ENCODE measurements at places on chromosomes 1 and 21. TPM values are rescaled to one million over a fixed set of nuclear protein-coding genes. Genes with fewer than 3 reads are reported as not detected.

Gene ESRRG
- total RNA-seq, result not detected

DNA sequence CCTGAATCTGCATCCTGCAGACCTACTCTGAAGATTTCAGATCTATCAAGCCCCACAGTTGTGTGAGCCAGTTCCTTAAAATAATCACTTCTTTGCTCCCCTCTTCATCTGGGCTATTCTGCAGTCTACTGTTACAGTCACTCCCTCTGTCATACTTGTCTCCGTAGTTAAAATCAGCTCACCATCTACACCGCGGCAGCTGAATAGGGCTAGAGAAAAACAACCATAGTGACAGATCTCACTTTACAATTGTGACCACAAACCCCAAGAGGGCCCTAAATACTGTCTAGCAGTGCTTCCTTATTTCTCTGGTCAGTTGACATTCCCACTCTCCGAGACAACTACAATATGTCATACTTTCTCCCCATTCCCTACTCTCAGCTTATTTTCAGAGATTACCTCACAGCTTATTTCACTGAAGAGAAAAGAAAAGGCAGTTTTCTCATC is 12.9 kb downstream of the DESI2 start:
- DNase-seq, result peak; percentile 19
- H3K4me3 ChIP-seq, result no peak overlapping the region
- no peaks in the 10 kb centered on the region for H3K36me3 ChIP-seq

Gene ANGPTL1
- not detected for total RNA-seq

- no peaks in the 10 kb centered on the region for H3K4me1 ChIP-seq
- no peak overlapping the region for H3K4me3 ChIP-seq
Observed at GRCh38 chr1:182278144-182279054, 113.2 kb downstream of the GLUL start.

Gene MLLT11
- total RNA-seq, result 11.2 TPM

- peak; percentile 93 for DNase-seq
- H3K27me3 ChIP-seq, result no peaks in the 10 kb centered on the region
- peak within 1 kb of the TSS; percentile 99 for H3K27ac ChIP-seq
Observed at GRCh38 chr1:234610061-234610665, at the start of gene IRF2BP2. Gene IRF2BP2 (minus strand): TSS chr1:234610178. CDS start chr1:234609494, 684 bp downstream.

- H3K4me3 ChIP-seq, result no peak overlapping the region
- H3K36me3 ChIP-seq, result no peaks in the 10 kb centered on the region
- H3K27ac ChIP-seq, result no peak overlapping the region
- H3K4me1 ChIP-seq, result no peaks in the 10 kb centered on the region
- DNase-seq, result no peak
Observed at GRCh38 chr1:201085902-201086735, 26.1 kb downstream of the CACNA1S start.

DNA sequence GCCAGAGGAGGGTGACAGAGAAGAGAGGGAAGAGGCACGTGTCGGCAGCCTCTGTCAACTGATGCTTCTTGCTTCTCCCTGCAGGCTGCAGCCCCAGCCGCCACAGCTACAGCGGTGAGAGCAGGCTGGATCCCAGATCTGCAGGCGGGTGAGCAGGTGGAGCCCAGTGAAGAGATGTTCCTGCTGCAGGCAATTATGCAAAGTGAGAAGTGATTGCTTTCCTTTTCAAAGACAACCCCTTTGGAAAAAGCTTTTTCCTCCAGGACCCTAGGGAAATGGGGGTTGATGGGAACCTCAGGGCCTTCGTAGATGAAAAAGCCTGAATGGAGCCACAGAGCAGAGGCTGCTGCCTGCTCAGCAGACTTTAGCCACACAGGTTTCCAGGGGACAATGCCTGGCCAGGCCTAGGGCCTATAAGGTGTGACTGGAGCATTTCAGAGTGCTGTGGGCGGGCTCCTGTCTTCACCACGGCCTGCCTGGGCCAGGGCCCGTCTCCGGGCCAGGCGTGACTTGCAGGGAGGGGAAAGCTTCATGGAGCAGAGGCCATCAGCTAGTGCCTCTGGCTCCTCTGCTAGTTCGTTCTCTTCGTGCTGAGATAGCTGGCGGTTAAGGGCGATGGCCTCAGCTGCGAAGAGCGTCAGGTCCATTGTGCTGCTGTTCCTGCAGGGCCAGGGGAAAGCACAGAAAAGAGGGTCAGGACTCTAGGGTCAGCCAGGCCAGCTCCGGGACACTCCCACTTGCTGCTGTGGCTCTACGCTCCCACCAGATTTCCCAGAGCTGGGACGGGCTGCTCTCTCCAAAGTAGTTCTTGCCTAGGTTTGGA is 6.9 kb upstream of the KNCN start:
- peaks cover 31% of the 10 kb centered on the region for H3K36me3 ChIP-seq
- H3K27me3 ChIP-seq, result no peaks in the 10 kb centered on the region
- H3K4me1 ChIP-seq, result no peaks in the 10 kb centered on the region
- H3K27ac ChIP-seq, result no peak overlapping the region

- H3K27me3 ChIP-seq, result no peaks in the 10 kb centered on the region
- no peak overlapping the region for H3K27ac ChIP-seq
- DNase-seq, result no peak
Observed at GRCh38 chr1:45243476-45244343, 37.3 kb upstream of the ZSWIM5 start.

DNA sequence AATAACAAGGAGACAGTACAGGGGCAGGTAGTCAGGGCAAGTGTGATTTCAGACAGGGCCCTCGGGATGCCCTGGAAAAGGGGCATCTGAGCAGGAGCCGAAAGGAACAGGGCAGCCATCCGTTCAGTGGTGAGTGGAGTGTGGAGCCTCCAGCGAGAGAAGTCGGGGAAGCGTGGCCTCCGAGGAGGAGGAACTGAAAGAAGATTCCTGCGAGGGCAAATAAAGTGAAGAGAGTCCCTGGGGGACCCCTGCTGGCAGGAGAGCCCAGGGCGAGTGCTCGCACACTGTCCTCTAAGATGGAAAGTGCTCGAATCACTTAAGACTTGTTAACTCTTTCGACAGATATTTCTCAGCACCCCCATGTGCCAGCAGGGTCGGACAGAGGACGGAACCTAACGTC is 3.5 kb upstream of the UTS2 start:
- no peak overlapping the region for H3K4me3 ChIP-seq
- peaks cover 4% of the 10 kb centered on the region for H3K4me1 ChIP-seq
- H3K27ac ChIP-seq, result no peak overlapping the region
- DNase-seq, result no peak
- no peaks in the 10 kb centered on the region for H3K27me3 ChIP-seq
- no peaks in the 10 kb centered on the region for H3K36me3 ChIP-seq

Gene RIPPLY3
- not detected for total RNA-seq

- no peak overlapping the region for H3K27ac ChIP-seq
- H3K36me3 ChIP-seq, result no peaks in the 10 kb centered on the region
- no peak for DNase-seq
- H3K4me3 ChIP-seq, result no peak overlapping the region
- H3K27me3 ChIP-seq, result no peaks in the 10 kb centered on the region
Observed at GRCh38 chr1:89703469-89703868, 70.5 kb downstream of the LRRC8C start.

DNA sequence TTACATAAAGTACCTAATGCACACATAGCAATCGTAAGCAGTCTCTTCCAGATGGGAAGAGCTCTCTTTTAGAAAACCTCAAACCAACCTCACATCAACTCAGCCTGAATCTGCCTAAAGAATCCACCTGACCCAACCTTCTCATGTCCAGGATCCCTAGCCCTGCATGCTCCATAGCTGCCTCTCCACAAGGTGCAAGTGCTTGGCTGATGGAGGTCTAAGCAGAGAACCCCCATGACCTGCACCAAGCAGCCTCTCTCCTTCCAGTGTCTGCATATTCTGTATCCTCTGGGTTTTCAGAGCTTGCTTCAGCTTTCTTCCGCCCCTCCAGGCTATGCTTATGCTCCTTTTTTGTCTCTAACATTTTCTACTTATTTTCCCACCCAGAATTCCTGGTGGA is 2.5 kb downstream of the LY9 start:
- H3K4me3 ChIP-seq, result no peak overlapping the region
- H3K27me3 ChIP-seq, result no peaks in the 10 kb centered on the region
- peaks cover 19% of the 10 kb centered on the region for H3K36me3 ChIP-seq
- no peak for DNase-seq

Gene CELA3A
- total RNA-seq, result not detected

DNA sequence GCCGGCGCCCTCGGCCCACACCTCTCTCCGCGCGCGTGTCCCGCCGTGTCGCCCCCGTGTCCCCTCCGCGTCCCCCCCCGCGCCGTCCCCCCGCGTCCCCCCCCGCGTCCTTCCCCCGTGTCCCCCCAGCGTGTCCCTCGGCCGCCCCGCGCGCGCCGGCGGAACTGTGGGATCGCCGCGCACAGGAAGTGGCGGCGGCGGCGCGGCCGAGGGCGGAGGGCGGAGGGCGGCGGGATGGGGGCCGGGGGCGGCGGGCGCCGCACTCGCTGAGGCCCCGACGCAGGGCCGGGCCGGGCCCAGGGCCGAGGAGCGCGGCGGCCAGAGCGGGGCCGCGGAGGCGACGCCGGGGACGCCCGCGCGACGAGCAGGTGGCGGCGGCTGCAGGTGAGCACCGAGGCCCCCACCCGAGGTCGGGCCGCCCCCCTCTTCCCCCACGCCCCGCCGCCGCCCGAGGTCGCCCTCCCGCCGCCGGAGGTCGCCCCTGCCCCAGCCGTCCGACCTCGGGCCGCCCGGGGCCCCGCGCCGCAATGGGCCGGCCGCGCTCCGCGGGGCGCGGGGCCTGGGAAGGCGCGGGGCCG is at the start of gene AGPAT3:
AGPAT3 (plus strand) TSS at position 262 of the 578 bp plus-strand sequence. CDS start 94,459 bp downstream, outside the sequence.
- peak within 1 kb of the TSS; percentile 47 for H3K4me3 ChIP-seq
- no peaks in the 10 kb centered on the region for H3K36me3 ChIP-seq
- no peaks in the 10 kb centered on the region for H3K27me3 ChIP-seq

- H3K27ac ChIP-seq, result no peak overlapping the region
- H3K4me1 ChIP-seq, result no peaks in the 10 kb centered on the region
- no peaks in the 10 kb centered on the region for H3K36me3 ChIP-seq
- no peaks in the 10 kb centered on the region for H3K27me3 ChIP-seq
- no peak for DNase-seq
Observed at GRCh38 chr1:33502726-33503125, 30.3 kb downstream of the ZSCAN20 start.

Gene SYPL2
- not detected for total RNA-seq

DNA sequence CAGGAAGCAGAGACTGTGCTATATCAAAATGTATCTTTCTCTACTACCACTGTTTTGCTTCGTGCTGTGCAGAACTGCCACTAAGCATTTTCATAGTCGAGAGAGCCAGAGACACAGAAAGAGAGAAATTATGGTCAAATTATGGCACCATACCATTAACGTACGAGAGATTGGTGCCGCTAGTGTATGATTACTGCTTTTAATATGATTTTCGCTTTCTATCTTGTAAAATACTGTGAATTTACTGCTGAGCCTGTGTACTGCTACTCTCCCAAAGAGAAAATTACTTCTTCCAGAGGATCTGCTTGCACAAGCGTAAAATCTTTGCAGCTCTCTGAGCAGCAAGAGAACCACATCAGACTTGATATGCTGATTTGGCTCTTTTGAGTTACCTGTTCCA is 71.1 kb upstream of the ZNF281 start:
- no peak overlapping the region for H3K27ac ChIP-seq
- DNase-seq, result no peak
- no peak overlapping the region for H3K4me3 ChIP-seq
- no peaks in the 10 kb centered on the region for H3K27me3 ChIP-seq
- H3K4me1 ChIP-seq, result no peaks in the 10 kb centered on the region

GRCh38 chr1:48002142-48002541 is 5.0 kb upstream of the TRABD2B start:
- H3K4me1 ChIP-seq, result peaks cover 3% of the 10 kb centered on the region
- no peak overlapping the region for H3K27ac ChIP-seq
- H3K4me3 ChIP-seq, result no peak overlapping the region
- no peaks in the 10 kb centered on the region for H3K36me3 ChIP-seq
- peaks cover 9% of the 10 kb centered on the region for H3K27me3 ChIP-seq
- DNase-seq, result no peak

Gene ANKRD45
- not detected for total RNA-seq

- H3K27me3 ChIP-seq, result no peaks in the 10 kb centered on the region
- DNase-seq, result peak; percentile 28
- no peaks in the 10 kb centered on the region for H3K4me1 ChIP-seq
- H3K36me3 ChIP-seq, result no peaks in the 10 kb centered on the region
- no peak overlapping the region for H3K4me3 ChIP-seq
Observed at GRCh38 chr1:201530741-201531531, 8.0 kb upstream of the NAV1 start.

- H3K4me3 ChIP-seq, result no peak overlapping the region
- no peak for DNase-seq
- H3K27ac ChIP-seq, result no peak overlapping the region
- no peaks in the 10 kb centered on the region for H3K27me3 ChIP-seq
Observed at GRCh38 chr21:44317241-44317782, 17.5 kb downstream of the PFKL start.

GRCh38 chr1:48552420-48552819 is 80.4 kb upstream of the SPATA6 start:
- no peak overlapping the region for H3K27ac ChIP-seq
- H3K4me3 ChIP-seq, result no peak overlapping the region
- DNase-seq, result no peak
- H3K27me3 ChIP-seq, result no peaks in the 10 kb centered on the region

DNA sequence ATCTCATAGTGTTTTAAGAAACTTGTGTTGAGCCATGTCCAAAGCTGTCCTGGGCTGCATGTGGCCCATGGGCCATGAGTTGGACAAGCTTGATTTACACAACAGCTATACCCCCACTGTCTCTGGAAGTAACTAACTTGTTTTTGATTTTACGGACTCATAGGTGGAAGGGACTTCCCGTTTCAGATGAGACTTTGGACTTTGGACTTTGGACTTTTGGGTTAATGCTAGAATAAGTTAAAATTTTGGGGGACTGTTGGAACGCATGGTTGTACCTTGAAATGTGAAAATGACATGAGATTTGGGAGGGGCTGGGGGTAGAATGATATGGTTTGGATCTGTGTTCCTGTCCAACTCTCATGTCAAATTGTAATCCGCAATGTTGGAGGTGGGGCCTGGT is 52.6 kb upstream of the ZSWIM5 start:
- no peaks in the 10 kb centered on the region for H3K36me3 ChIP-seq
- H3K27ac ChIP-seq, result no peak overlapping the region
- no peaks in the 10 kb centered on the region for H3K27me3 ChIP-seq
- no peaks in the 10 kb centered on the region for H3K4me1 ChIP-seq
- no peak for DNase-seq
- H3K4me3 ChIP-seq, result no peak overlapping the region

DNA sequence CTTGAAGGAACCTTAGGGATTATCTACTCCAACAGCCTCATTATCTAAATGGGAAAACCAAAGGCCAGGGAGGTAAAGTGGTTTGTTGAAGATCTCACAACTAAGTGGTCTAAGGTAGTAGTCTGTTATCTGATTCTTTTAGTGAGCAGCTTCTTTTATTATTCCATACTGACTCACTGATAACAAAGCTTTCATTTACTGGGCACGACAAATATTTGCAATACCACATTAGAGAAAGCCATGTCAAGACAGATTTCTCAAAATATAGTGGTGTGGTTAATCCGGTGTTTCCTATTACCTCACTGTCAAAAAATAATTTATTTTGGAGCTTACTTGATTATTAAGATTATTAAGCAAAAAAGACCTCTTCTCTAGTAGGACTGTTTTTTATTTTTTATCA is 369.1 kb downstream of the S1PR1 start:
- DNase-seq, result no peak
- no peaks in the 10 kb centered on the region for H3K27me3 ChIP-seq
- H3K27ac ChIP-seq, result no peak overlapping the region
- no peak overlapping the region for H3K4me3 ChIP-seq
- no peaks in the 10 kb centered on the region for H3K36me3 ChIP-seq

GRCh38 chr1:170701962-170702361 is 38.0 kb downstream of the PRRX1 start:
- H3K27me3 ChIP-seq, result no peaks in the 10 kb centered on the region
- DNase-seq, result no peak
- H3K36me3 ChIP-seq, result no peaks in the 10 kb centered on the region
- no peaks in the 10 kb centered on the region for H3K4me1 ChIP-seq
- H3K4me3 ChIP-seq, result no peak overlapping the region

Data from natural killer cell (primary cell).